NAMALWA (cell line): ENCODE measurements at places on chromosomes 11 and 22.

GRCh38 chr11:43021466-43021865 is 290.3 kb upstream of the API5 start:
- DNase-seq: peak; percentile 53

GRCh38 chr11:100753571-100753970 is 66.5 kb downstream of the ARHGAP42 start:
- DNase-seq: no peak

DNA sequence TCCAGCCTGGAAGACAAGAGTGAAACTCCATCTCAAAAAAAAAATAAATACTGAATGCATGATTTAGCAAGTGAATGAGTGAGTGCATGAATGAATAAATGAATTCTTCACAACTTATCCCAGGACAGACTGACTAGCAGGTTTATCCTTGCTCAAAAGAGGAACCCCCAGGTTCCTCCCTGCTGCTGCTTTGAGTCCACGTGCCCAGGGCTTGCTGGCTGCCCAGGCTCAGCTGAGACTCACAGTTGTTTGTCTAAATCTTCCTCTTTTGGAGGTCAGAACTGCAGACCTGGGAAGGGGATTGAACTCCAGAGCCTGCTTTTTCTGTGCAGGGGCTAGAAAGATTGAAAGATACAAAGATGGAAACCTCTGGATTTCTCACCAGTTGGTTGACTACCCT is 117.4 kb upstream of the TMEM45B start:
- DNase-seq: no peak

DNA sequence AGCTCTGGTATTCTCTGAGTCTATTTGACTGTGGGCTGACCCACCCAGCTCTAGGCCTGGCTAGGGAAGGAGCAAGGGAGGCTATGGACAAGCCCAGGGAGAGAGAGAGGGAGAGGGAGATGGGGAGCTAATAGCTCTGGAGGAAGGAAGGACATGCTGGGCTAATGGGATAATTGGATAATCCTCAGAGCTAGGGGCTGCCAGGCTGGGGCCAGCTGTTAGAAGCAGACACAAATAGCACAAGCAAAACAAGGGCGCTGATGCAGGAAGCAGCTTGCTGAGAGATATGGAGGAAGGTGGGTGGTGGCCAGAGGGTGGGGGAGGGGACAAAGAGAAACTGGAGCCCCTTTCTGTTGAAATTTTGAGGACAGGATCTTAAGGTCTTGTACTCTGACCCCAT is 23.2 kb downstream of the ADORA2A start:
- DNase-seq: no peak

DNA sequence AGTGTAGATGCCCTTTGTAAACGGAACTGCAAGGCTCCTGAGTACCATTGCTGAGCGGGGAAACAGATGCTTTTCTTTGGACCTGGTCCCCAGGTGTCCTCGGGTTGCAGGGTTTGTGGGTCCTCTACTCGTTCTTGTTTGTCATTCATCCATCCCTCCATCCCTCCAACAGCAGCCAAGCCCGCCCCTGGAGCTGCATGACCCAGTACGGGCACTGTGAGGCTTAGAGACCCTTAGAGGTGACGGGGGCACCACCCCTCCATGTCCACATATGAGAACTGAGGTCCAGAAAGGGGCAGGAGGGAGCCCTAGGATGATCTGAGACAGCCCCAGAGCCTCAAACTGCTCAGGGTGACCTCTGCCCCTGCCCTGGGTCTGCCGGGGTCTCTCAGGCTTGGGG is 45.4 kb downstream of the WNT11 start:
- DNase-seq: no peak

GRCh38 chr11:65180877-65181568 is 705 bp upstream of the CAPN1 start:
- DNase-seq: peak; percentile 85

- no peak for DNase-seq
These were observed 180.2 kb downstream of the PGR start for GRCh38 chr11:100949443-100949842.

DNA sequence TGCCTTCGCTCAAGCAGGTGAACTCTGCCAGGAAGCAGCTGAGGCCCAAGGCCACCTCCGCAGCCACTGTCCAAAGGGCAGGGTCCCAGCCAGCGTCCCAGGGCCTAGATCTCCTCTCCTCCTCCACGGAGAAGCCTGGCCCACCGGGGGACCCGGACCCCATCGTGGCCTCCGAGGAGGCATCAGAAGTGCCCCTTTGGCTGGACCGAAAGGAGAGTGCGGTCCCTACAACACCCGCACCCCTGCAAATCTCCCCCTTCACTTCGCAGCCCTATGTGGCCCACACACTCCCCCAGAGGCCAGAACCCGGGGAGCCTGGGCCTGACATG is 123.4 kb downstream of the SEZ6L start:
- DNase-seq: no peak
